ENCODE measurements at places on chromosomes 2 and 18.

DNA sequence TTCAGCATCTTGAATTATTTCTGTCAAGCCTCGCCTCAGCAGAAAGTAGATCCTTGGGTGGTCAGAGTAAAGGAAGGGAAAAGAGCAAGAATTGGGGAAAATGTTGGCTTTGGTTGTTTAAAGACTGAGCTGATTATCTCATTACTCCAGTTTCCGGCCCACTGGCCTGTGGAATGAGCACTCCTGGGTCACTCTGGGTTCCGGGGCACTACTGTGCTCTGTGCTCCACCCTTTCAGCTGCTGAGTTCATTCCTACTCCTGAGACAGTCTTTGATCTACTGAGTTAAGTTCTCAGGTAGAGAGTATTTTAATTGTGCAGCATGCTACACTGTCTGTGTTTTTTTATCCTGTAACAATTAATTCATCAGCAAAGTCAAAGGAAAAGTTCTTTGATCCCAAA is 427.7 kb downstream of the CDH2 start:
- no peak for DNase-seq

DNA sequence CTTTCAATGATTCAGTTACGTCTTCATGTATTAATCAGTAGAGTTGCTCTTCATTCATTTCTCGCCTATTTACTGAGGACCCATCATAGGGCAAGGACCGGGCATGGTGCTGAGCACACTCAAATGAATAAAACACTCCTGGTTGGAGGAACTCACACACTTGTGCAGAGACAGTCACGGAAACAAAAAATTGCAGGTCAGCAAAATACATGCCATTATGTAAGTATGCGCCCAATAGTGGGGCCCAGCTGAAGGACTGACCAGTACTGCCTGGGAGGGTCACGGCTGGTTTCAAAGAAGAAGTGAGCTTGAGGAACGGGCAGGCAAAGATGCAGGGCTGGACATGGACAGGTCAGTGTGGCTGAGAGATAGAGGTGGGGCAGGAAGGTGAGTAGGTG is 102.9 kb downstream of the DDX1 start:
- no peak for DNase-seq

- DNase-seq: no peak
Measured at GRCh38 chr2:26561376-26561775, 79.8 kb downstream of the CIB4 start.

DNA sequence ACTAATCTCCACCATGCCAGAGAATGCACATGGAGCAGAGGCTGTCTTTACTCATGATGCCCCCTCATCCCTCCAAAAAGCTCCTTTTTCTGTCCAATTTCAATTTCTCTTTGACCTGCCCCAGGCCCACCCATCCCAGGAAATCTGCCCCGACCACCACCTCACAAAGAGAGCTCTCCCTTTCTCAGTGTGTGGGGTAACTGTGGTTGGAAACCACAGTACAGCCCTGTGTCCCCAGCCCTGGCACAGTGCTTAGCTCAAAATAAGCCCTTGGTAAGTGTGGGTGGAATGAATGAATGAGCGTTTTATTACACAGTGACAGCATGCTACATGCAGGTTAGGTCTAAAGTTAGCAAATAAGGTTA is 43.7 kb upstream of the CAB39 start:
- DNase-seq: no peak

GRCh38 chr2:86243950-86244733 is 44.9 kb downstream of the MRPL35 start:
- DNase-seq: no peak

DNA sequence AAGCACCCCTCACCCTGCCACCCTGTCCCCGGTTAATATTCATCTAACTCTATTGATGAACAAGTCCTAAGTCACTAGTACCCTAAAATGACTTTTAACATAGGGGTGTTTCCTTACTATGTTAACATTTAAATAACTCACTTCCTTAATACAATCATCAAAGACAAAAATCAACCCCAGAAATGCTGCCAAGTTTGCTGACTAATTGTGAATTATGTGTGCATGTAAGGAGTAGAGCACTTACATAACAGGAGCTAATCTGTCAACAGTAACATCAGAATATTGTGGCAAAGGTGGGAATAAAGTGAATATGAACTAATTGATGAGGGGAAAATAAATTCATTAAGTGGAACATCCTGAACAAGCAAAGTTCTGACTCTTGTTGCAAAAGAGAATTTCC is 81.4 kb upstream of the ERBB4 start:
- DNase-seq: no peak

DNA sequence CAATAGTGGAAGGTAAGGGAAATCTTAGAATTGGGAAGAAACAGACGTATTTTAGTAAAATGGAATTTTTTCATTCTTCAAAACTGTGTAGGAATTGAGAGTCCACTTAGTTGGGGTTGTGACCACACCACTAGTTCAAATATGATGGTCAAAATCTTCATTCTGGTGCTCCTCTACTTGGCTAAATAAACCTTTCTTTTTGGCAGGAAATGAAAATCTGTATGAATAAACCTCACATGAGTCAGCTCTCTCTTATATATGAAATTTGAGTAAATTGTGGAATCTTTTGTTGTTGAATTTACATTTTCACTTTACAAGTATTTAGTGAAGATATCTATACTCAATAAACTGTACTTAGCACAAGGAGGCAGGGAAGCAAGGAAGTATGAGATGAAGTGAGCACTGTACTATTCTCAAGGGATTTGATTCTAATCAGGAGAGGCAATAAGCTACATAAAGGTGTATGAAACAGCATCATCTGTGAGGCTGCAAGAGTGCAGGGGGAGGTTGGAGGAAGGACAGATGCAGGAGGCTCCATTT is 20.5 kb downstream of the IL18R1 start:
- DNase-seq: no peak

DNA sequence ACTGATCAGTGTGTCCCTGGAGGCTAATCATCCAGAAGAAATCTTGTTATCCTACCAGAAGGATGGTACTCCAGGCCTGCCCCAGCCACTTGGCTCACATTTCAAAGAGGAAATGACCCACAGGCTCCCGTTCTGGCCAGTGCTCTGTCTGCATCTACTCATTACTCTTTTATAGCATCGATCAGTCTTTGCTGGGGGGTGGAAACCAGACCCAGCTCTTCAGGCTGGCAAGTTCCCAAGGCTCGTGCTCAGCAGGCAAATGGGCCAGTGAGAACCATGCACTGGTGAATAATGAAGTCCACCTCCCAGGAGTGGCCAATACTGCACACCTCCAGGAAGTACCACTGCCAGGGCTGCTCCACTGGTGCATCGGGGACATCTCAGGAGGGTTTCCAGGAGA is 38.8 kb downstream of the DNER start:
- DNase-seq: no peak

DNA sequence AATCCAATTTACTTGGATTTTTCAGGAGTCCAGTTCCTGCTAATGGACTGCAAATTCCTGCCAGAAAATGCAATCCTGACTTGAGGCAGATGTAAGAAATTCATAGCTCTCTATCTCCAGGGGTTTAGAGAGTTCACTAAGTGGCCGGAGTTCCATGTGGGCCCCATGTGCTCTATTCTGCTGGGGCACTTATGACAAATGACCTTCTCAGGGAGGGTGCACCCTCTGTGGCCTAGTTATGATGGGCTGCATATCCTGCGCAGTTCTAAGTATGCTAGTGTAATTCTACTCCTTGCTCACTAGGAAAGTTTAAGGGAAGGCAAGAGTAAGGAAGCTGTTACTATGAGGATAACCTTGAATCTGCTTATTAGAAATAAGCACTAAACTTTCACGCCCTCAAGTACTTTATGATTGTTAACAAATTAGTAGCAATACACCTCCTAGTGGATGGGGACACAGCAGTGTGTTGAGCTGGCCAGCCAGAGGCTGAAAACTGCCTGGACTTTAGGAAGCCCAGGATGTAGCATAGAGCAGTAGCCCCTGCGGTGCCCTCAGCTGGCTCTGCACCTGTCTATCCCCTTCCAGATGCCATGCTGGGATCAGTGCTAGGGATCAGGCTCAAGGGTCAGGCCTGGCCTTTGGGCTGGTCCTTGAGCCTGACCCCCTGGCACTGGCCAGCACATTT is 14.4 kb downstream of the SMYD1 start:
- DNase-seq: no peak

DNA sequence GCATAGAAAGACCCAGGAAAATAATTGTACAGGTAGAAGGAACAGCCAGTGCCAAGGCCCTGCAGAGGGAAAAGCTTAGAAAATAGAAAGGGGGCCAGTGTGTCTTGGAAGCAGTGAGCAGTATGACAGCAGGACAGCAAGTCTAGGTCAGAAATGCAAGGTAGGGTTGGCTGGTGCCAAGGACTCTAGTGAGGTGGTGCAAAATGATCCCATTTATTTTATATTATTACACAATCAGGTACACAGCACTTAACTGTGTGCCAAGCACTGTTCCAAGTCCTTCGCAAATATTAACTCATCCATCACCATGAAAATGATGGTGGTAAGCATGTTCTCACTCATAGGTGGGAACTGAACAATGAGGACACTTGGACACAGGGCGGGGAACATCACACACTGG is 100.0 kb downstream of the AQP4 start:
- DNase-seq: no peak

DNA sequence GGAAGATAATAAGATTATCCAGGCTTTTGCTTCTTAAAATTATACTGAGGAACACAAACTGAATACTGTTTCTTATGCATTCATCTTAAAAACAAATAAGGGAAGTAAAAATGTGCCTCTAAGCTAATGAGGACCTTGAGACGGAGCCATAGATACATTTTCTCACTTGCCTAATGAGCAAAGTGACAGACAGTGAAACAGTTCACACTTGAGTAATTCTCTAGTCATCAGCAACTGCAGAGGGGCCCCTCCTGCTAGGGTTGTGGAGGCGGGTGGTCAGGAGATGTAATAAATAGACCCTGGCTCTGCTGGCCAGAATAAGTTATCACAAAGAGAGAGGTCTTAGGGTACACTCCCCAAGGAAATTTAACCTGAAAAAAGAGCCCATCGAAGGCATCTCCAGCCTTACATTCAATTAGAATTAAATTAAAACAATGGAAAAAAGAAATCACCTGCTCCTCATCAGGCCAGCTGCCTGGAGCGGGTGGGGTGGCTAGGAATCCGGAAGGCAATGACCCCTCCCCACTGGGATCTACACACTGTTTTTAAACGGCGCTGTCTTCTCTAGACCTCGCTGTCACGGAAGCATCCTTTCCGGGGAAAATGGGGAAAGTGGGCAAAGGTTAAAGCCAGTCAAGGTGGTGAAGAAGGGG is 32.6 kb upstream of the INSIG2 start:
- no peak for DNase-seq

- no peak for DNase-seq
Measured at GRCh38 chr2:154600927-154601494, 97.5 kb upstream of the KCNJ3 start.

GRCh38 chr2:207967121-207967520 is 58.2 kb downstream of the PLEKHM3 start:
- DNase-seq: no peak

GRCh38 chr18:63545000-63545399 is 2.8 kb downstream of the SERPINB12 start:
- no peak for DNase-seq

- DNase-seq: no peak
Measured at GRCh38 chr2:72138011-72138881, 9.4 kb downstream of the CYP26B1 start.

DNA sequence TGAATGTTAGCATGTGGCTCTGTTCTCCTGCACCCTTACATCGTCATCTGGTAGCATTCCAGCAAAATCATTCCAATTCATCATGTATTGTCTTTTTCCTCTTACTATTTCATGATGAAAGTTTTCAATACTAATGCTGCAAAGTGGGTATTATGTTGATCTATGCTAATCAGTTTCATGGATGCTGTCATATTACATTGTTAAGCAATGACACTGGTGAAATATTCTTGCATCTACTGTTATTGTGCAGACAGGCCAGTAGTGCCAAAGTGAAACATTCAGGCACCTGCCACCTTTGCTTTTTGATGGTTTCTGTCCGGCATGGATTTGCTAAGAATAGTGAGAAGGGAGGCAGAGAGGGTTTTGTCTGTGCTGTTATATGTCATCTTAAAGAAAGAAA is 76.1 kb upstream of the SMIM21 start:
- DNase-seq: no peak

- DNase-seq: peak; percentile 31
Measured at GRCh38 chr2:205407984-205408383, 274.3 kb upstream of the NRP2 start.

DNA sequence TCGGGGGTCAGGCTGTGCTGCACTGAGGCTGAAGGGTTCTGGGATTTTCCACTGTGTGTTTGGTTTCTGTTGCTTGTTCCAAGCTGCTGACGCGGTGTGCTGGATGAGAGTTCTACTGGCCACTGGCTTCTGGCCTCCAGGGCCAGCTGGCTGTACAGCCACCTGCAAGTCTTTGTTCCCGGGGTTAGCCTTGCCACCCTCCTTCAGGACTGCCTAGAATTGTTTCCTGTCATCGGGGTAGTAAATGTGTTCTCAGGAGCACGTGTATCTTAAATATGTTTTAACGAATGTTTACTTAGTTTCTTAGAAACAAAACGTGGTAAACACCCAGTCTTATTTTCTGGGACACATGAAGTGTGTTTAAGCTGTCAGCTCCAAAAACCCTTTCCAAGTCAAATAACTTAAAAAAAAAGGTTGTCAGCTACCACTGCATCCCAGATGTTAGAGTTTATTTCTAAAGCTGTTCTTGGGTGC is 231.2 kb downstream of the AGAP1 start:
- no peak for DNase-seq

DNA sequence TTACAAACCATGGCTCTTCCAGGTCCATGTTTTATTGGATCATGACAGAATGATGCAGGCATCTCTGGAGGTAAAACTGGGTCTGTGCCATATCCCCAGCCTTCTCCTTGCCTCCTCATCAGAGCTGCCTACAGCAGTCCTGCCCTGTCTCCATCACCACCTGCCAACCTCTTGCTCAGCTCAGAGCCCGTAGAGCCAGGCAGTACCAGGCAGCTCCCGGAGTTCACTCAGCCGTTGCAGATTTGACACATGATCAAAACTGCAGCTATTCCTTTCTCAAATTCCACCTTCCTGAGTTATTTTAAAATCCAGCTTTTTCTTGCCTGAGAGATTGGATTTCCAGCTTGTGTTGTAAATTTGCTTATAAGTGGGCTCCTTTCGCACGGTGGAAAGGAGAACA is 218.2 kb upstream of the CELF4 start:
- DNase-seq: no peak

GRCh38 chr2:239387811-239388210 is 13.0 kb downstream of the HDAC4 start:
- DNase-seq: no peak

- DNase-seq: no peak
Measured at GRCh38 chr2:202171241-202171825, 67.1 kb downstream of the SUMO1 start.

GRCh38 chr18:31424383-31424988 is 23.1 kb upstream of the DSG3 start:
- DNase-seq: no peak

DNA sequence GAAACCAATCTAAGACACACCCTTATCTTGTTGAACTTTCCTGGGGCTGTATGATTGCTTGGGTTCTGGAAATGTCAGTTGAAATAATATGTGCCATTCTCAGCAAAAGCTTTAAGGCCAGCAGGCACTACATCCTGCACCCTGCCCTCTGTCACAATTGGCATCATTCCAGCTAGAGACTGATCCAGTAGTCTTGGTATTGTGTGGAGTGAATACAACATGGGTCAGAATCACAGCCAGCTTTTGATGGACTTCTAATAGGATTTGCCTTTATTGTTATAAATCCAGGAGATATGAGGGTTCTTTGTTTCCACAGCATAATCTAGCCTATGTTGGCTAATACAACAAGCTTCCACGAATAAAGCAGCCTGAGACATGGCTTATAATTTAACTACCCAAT is 617.0 kb upstream of the CDH2 start:
- no peak for DNase-seq

GRCh38 chr2:217971166-217971565 is 31.6 kb downstream of the TNS1 start:
- DNase-seq: no peak
